Activated T-cell treated with anti-CD3 and anti-CD28 coated beads, Interleukin-2, amount 50 U/mL, for 48 hours (primary cell): ENCODE measurements at places on chromosomes 1 and 21.

DNA sequence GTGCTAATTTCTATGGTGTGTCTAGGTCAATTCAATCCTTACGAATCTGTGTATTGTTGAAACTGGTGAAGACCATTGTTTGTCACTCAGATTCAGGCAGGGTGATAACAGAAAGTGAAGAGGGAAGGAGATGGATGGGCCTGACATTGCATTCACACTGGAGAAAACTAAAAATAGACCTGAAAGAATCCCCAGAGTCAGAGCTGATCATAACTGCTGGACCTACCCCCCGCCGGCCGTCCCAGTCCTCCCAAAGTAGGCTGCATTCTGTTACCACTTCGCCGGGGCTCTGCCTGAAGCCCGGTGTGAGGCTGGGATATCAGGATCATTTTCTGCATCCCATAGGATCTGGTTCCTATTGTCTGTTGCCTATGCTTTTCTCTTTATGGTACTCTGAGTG is 121.1 kb downstream of the NUF2 start:
- no peak for DNase-seq

DNA sequence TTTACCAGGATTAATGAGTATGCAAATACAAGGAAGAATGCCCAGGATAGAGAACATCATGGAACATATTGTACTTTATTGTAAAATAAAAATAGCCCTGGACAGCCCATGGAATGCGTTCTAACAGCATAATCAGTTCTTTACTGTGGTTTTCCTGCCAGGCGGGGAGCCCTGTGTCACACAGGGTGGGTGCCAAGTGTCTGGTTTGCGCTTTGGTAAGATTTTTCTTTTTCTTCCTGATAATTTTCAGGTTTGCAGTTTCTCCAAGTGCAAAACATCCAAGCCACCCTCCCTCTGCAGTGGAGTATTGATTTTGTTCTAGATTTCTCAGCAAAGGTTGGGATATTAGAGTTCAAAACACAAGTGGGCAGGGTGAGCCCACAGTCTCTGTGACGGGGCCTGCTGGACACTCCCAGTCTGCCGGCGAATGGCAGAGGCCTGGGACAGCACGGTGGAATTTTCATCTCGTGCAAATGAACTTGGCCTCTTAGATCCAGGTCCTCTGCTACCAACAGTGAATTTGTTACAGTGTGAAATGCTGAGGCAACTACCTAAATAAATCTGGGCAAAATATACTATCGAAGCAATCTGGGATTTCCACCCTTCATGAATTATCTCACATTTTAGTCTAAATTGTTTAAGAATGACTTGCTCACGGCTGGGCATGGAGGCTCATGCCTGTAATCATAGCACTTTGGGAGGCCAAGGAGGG is 15.6 kb upstream of the KCNJ15 start:
- DNase-seq = no peak

DNA sequence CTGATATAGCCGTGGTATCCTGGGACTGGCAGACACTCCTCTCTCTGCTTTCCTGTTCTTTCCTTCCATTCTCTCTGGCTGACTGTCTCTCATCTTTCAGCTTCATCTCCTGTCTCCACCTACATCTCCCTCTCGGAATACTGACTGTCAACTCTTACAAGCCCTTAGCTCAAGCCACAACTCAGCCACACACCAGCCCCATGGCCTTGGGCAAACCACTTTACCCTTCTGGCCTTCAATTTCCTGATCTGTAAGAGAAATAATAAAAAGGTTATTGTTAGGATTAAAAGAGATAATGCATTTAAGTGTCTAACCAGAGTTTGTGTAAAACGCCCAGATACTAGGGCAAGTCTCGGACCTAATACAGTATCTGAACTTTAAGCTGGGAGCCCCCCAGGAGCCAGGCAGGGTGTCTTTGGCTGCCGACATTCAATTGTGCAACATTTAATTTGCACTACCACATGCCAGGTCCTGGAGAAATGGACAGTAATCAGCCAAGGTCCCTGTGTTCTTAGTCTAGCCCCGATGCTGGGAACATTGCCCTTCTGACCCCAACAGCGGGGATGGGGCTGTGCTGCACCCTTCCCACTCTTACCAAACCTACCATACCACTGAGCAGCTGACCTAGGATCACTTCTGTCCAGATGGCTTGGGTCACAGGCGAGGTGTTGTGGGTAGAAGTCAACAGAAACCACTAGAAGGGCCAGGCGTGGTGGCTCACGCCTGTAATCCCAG is 5.1 kb downstream of the ECHDC2 start:
- no peak for DNase-seq

DNA sequence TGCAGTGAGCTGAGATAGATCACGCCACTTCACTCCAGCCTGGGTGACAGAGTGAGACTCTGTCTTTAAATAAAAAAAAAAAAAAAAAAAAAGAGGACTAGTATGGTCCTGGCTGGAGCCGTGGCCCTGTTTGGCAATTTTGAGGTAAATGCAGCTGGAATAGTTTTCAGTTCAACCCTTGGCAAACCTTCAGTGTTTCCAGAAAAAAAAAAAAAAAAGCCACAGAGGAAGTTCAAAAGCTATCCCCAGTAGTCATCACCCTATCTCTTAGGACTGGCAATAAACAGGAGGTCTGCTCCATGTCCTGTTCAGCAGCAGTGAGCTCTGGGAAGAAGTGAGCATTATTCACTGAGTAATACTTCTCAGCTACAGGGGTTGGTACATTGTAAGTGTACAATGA is 56.8 kb upstream of the ERRFI1 start:
- no peak for DNase-seq

DNA sequence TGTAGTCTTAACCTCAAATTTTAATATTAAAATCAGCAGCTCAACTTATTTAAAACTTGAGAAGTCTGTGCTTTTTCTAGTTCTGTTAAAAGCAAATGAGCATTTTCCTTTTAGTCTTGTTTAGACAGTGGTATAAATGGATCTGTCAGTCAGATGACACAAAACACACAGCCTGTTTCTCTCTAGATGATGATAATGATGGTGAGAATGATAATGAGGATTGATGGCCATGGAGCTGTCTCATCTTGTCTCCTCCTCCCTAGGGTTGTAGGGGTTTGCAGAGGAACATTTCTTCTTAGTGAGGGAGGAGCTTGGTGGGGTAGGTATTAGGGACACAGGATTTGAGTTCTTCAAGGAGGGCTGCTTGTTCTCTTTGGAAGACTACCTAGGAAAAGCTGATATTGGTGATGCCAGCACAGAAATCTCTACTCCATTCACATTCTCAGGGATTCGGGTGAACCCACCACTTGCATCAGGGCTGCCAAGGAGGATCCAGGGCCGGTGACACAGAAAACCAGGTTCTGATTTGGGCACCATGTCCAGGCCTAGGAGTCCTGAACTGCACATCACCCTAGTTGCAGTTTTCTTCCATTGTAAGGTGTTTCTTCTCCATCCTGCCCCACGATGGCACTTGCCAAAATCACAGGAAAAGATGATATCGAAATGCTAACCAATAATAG is 147.6 kb downstream of the RHOU start:
- DNase-seq = no peak

- no peak for DNase-seq
These were observed 271.7 kb upstream of the C1orf174 start for GRCh38 chr1:4171480-4172450.

DNA sequence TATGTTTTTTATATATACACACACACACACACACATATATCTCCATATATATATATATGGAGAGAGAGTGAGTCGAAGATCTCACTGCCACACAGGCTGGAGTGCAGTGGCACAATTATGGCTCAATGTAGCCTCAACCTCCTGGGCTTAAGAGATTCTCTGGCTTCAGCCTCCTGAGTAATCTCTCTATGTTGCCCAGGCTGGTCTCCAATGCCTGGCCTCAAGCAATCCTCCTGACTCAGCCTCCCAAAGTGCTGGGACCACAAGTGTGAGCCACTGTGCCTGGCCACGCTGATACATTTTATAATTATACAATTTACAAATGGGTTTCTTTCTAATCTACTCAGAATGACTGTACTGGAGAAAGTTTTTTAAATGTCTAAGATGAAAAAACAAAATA is 664.2 kb downstream of the PTPRC start:
- peak; percentile 20 for DNase-seq

GRCh38 chr21:36949171-36950141 is 17.0 kb downstream of the HLCS start:
- DNase-seq = no peak
